Hematopoietic multipotent progenitor cell treated with erythropoietin and hydrocortisone succinate and interleukin-3 and kit ligand, for 17 days (in vitro differentiated cells): ENCODE measurements at places on chromosomes 16 and 17.

GRCh38 chr17:42694524-42694923, 12.2 kb downstream of the CNTNAP1 start:
- no peak for DNase-seq

- no peak for DNase-seq
These were observed 6.5 kb downstream of the NEURL4 start for GRCh38 chr17:7322520-7323194.

DNA sequence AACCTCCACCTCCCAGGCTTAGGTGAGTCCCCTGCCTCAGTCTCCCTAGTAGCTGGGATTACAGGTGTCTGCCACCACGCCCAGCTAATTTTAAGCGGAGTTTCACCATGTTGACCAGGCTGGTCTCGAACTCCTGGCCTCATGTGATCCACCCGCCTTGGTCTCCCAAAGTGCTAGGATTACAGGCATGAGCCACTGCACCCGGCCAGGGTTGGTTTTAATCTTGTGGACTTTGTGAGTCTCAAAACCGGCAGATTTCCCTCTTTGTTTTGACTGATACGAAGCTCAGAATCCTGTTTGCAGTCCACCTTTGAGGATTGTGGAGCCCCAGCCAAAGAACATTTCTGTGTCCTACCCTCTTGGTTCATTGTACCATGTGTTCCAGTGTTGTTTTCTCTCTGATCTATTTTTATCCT, 16.4 kb upstream of the CPSF4L start:
- DNase-seq, result no peak

- no peak for DNase-seq
These were observed 6.2 kb upstream of the MYOCD start for GRCh38 chr17:12659500-12659899.

DNA sequence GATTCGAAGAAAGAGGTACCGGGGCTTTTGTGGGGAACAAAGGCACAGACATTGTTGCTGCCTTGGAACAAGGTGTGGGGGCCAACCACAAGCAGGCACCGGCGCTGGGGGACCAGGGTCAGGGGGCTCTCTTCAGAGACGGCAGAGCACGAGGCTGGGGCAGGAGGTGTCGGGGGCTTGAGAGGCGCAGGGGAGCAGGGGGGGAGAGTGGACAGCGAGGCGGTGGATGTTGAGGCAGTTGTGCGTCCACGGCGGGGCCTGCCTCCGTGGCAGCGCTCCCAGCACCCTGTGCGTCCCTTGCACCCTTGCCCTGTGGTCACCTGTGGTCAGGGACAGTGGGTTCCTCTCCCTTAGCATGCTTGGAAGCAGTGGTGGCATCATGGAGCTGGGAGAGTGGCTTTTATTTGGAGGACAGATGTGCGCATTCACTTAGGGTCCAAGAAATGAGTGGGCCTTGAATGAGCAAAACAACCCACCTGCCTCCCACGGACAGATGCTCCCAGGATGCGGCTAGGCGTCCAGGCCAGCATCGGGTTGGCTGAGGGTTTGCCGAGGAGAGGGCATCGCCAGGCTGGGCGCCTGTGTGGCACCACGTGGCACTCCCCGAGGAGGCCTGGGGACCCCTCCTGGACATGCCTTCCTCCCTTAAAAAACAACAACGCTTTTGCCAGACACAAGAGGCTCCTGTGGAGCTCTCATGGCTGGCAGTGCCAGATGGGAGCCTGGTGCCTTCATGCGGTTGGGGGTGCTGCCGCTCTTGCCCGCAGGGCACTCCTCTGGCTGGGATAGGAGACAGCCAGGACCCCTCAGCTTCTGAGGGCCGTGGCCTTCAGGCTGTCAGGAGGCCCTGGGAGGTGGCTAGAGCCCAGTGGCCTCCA, 113.0 kb downstream of the BANP start:
- no peak for DNase-seq

- no peak for DNase-seq
These were observed 1.6 kb upstream of the FMNL1 start for GRCh38 chr17:45220079-45220478.

GRCh38 chr17:21008992-21009671, 33.7 kb downstream of the USP22 start:
- DNase-seq, result no peak

DNA sequence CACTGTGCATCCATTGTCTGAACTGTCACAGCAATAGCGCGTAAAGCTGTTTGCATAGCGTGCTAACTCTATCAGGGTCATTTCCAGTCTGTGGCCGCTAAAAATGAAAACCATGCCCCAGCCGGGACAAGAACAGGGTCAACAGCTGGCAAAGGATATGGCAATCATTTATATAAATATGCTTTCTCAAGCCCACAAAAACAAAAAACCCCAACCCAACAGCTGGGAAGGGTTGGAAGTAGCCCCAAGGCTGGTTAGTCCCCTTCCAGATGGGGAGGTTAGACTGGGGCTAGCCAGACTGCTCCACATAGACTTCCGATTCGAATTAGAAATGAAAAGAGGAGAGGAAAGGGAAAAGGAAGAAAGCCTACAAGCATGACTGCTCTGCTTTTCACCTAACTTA, 203.3 kb upstream of the TBX2 start:
- no peak for DNase-seq

GRCh38 chr16:74201576-74201975, 95.0 kb upstream of the PSMD7 start:
- no peak for DNase-seq

DNA sequence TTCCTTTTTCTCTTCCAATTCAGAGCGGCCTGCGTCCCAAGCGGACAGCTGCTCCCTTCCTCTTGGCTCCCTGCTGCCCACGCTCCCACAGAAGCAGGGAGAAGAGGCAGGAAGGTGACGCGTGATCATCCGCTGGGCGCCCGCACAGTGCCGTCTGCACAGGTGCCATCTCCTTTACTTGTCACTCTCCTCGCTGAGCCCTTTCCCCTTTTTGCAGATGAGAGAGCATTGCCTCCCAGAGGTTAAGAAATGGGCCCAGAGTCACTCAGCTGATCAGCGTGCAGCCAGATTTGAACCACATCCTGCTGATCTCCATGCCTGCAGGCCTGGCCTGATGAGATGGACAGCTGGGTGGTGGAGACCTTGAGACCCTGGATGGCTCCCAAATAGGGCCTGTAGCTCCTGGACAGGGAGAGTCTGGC, 299.8 kb downstream of the SEC14L1 start:
- no peak for DNase-seq

- no peak for DNase-seq
These were observed 11.1 kb downstream of the DRC3 start for GRCh38 chr17:17983776-17984175.

DNA sequence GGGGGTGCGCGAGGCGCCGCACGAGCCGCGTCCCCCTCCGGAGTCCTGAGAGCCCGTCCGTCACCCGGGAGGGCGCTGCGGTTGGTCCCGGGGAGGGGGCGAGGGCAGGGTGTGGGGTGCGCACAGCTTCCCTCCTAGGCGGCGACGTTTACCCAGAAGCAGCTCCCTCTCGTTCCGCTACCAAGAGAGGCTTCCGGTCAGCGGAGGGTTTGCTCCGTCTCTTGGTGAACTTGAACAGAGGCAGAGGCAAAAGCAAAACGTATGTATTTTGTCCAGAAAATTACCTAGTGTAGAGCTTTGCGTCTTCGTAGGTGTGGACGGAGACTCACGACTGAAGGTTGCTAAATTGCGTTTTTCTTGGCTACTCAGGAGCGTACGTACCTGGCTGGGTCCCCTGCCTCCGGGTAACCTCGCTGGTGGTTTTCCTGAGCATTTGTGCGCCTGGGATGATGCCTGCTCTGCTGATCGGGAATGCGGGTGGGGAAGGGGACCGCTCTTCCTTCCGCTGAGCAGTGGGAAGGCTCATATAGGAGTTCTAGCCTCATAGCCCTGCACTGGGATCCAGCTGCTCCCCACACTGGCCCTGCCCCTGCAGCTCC, 833 bp downstream of the WSCD1 start:
- no peak for DNase-seq

- no peak for DNase-seq
These were observed 15.3 kb upstream of the TXNDC11 start for GRCh38 chr16:11757671-11758545.

DNA sequence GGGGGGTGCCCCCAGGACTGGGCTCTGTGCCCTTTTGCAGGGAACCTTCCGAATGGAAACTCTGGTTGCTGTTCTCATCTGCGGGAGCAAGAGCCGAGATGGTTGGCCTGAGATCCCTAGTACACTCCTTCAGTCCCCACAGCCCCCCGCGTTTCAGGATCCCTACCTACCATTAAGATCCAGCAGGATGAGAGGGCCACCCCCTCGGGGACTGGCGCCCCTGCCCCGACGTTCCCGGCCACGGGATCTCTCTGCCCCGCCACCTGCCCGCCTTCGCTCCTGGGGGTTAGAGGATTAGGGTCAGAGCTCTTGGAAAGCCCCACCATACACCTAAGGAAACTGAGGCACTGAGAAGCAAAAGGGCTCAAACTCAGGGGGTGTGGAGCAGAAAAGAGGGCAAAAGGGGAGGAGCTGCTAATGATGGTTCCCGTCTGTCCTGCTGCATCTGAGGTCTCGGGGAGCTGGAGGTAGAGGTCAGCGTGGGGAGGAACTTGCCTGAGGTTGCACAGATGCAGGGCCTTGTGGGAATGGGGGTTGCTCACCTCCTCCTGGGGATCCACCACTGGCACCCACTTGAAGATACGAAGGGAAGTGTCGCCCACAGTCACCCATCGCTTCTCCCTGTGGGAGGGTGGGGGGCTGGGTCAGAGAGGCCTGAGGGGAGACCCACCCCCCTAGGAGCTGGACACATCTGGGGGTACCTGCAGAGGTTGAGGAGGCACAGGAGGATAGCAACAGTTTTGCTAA, 1.0 kb downstream of the BCL7C start:
- DNase-seq, result no peak

DNA sequence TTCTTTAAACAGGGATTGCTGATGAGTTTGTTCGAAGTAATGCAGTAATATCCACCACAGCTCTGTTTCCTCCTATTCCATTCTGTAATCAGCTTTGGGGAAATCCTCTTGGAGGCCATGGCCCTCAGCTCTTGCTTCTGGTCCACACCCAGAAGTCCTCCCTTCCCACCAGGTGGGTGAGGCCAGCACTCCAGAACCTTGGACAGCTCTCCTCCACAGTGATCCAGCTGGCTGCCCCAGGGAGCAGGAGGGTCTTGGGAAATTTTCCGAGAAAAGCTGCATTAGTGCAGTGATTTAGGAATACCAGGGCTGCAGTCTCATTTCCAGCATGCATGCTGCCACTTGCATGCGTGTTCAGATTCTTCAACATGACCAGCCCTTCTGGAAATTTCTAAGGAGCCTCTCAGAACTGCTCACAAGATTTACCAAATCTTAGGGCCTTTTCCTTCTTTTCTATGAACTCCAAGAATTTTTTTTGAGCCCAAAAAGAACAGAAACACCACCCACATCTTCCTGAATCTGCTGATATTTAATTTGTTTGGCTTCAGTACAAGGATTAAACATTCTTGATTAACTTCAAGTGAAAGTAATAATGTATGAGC, 4.2 kb downstream of the SMPD3 start:
- DNase-seq, result no peak

- no peak for DNase-seq
These were observed 2.9 kb upstream of the FOXF1 start for GRCh38 chr16:86507173-86508027.

DNA sequence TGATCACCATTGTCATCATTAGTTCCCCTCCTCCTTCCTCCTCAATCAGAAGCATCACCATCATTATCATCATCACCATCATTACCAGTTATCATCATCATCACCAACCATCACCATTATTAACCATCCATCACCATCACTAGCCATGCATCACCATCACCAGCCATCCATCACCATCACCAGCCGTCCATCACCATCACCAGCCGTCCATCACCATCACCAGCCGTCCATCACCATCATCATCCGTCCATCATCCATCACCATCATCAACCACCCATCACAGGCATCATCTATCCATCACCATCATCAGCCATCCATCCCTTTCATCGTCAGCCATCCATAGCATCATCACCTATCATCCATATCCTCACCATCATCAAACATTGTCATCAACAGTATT, 382.0 kb downstream of the CPPED1 start:
- no peak for DNase-seq

GRCh38 chr17:9577373-9577709, 899 bp downstream of the CFAP52 start:
- DNase-seq, result no peak

- no peak for DNase-seq
These were observed 3.8 kb downstream of the MYO1D start for GRCh38 chr17:32873114-32873513.

DNA sequence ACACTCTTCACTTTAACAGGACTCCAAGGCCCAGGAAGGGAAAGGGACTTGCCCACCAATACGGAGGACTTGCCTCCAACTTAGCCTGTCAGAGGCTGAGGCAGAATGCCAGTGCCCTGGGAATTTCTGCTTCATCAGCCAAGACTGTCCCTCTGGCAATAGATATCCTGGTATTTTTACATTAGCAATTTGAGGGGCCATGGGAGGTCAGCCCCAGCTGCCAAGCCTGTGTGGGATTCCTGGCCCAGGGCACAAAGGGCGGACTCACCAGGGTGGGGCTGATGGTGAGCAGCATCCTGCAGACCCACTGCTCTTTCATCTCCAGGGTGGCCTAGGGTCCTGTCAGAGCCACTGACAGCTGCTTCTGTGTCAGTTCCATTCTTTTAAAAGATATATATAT, 78.3 kb upstream of the CIBAR2 start:
- DNase-seq, result no peak

GRCh38 chr16:58709333-58709732, 24.8 kb upstream of the SLC38A7 start:
- no peak for DNase-seq

DNA sequence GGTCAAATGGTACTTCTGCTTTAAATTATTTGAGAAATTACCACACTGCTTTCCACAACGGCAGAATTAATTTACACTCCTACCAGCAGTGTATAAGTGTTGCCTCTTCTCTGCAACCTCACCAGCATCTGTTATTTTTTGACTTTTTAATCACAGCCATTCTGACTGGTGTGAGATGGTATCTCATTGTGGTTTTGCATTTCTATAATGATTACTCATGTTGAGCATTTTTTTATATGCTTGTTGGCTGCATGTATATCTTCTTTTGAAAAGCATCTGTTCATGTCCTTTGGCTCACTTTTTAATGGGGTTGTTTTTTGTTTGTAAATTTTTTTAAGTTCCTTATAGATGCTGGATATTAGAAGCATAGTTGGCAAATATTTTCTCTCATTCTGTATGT, 446.7 kb downstream of the PMP22 start:
- no peak for DNase-seq

GRCh38 chr17:56834380-56835263, 671 bp downstream of the DGKE start:
- no peak for DNase-seq

DNA sequence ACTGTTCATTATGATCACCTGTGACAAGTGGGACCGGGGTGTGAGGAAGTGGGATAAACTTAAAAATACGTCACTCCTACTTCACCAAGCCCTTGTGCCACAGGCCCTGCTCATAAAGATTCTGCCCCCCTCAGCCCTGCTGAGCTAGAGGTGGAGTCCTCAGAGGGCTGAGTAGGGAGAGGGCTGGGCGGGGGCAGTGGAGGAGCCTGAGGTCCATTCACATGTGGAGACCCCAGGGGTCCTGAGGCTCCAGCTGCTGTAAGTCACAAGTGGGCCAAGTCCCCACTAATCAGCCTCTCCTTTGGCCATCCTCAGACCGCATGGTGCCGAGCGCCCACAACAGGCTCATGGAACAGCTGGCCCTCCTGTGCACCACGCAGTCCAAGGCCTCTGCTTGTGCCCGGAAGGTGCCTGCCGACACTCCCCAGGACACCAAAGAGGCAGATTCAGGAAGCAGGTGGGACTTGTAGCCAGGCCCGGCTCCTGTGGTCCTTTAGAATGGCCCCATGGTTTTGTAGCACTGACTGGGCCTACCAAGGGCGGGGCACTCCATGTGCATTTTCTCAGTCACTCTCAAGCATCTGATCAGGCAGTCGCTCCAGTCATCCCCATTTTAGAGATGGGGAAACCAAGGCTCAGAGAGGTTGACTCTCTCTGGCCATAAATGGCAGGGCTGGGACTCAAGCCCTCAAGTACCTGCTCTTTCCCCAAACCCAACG, 10.4 kb downstream of the DNAAF8 start:
- no peak for DNase-seq
